ENCODE measurements at places on chromosomes 2 and 18.

DNA sequence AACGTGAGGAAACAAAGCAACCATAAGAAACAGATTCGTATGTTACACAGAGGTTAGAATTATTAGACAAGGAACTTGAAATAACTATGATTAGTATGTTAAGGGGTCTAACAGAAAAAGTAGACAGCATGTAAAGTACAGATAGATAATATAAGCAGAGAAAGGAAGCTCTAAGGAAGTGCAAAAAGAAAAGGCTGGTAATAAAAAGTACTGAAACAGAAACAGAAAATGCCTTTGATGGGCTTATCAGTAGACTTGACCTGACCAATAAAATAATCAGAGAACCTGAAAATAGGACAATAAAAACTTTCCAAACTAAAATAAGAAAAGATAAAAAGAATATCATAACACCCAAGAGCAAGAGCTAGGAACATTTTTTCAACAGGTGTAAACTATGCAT is 225.8 kb downstream of the RND3 start:
- DNase-seq, result no peak

GRCh38 chr2:146820672-146821071 is 1024.2 kb upstream of the ACVR2A start:
- no peak for DNase-seq

GRCh38 chr2:227462462-227462951 is 9.4 kb upstream of the AGFG1 start:
- peak; percentile 46 for DNase-seq

DNA sequence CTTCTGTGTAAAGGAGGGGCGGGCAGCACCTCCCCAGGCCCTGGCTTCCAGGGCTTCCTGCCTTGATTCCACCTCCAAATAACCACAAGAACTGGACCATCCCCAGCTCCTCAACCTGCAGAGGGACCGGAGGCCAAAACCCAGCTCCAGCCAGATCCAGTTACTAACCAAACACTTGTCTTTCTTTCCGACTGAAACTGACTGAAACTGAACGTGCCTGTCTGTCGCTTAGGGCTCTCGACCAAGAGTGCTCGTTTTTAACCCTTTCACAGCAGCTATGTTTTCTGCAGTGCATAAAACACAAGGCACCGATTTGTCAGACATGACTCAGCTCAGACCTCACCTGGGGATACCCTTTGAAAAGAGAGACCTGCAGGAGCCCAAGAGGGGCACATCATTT is 249.9 kb upstream of the SIX2 start:
- DNase-seq, result no peak

GRCh38 chr2:144683107-144683753 is 163.3 kb upstream of the ZEB2 start:
- DNase-seq, result no peak

GRCh38 chr2:67854103-67854743 is 208.6 kb downstream of the C1D start:
- no peak for DNase-seq

GRCh38 chr2:36246320-36246990 is 109.1 kb upstream of the CRIM1 start:
- no peak for DNase-seq

GRCh38 chr2:88810488-88810887 is 119.0 kb downstream of the RPIA start:
- no peak for DNase-seq

- DNase-seq, result no peak
These were observed 87.0 kb downstream of the SPHKAP start for GRCh38 chr2:228094377-228094921.

GRCh38 chr2:234426616-234427015 is 70.3 kb downstream of the ARL4C start:
- DNase-seq, result no peak

DNA sequence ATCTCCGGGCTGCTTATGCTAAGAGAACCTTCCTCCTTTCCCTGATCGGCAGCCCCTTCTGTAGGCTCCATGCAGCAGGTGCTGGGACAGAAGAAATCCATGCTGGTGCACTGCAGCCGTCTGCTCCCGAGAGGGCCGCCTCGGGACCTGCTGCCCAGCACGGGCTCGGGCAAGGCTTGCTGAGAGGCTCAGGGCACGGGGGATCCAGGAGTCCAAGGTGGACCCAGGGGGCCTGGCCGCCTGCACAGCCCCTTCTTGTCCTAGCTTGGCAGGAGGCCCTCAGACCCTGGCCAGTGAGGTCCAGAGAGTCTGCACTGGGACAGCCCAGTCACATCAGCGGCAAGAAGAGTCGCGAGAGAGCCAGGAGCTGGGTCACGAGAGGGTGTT is 13.3 kb upstream of the DUSP2 start:
- no peak for DNase-seq

- DNase-seq, result no peak
These were observed 238.7 kb downstream of the SH3RF3 start for GRCh38 chr2:109367683-109368082.

GRCh38 chr2:174399171-174399570 is 3.6 kb downstream of the SCRN3 start:
- DNase-seq, result no peak

- DNase-seq, result no peak
These were observed 110.8 kb downstream of the SETBP1 start for GRCh38 chr18:44791520-44791919.

DNA sequence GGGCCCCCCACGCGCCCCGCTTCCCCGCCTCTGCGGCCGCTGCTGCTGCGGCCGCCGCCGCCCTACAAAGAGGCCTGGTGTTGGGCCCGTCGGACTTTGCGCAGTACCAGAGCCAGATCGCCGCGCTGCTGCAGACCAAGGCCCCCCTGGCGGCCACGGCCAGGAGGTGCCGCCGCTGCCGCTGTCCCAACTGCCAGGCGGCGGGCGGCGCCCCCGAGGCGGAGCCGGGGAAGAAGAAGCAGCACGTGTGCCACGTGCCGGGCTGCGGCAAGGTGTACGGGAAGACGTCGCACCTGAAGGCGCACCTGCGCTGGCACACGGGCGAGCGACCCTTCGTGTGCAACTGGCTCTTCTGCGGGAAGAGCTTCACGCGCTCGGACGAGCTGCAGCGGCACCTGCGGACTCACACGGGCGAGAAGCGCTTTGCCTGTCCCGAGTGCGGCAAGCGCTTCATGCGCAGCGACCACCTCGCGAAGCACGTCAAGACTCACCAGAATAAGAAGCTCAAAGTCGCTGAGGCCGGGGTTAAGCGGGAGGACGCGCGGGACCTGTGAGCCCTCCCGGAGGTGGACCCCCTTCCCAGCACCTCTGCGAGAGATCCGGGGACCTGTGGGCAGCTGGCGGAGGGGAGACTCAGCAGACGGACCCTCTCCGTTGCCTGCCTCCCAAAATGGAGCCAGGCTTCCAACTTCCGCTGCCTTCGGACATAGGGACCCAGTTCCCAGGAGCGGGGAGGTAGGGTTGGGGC is 1.9 kb downstream of the SP5 start:
- DNase-seq, result peak; percentile 42

DNA sequence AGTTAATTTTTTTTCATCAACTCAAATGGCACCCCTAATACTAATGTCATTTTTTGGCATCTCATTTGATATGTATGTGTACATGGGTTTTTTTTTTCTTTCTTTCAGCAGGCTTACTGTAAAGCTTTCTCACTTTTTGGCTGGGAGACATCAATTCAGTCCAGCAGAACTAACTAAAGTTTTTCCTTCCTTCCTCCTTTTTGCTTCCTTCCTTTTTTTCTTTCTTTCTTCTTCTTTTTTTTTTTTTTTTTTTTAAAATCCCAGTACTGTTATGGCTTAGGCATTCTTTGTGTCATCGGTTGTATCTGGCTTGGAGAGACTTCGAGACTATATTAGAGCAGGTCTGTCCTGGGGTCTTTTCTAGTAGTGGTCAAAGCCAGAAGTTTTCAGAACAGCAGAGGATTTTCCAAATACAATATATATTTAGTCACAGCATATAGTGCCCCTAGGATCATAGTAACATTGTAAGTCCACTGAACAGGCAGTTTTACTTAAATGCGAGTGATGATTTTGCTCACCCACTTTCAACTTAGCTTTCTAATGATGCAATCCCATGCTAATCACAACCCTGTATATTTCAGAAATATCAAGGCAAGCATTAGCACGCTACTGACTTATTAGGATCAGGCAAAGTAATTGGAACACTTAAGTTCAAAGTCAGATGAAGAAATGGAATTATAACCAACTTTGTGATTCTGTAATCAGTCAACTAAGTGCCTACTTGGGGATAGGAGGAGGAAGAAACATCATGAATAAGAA is 4.0 kb downstream of the KLHL29 start:
- DNase-seq, result no peak

DNA sequence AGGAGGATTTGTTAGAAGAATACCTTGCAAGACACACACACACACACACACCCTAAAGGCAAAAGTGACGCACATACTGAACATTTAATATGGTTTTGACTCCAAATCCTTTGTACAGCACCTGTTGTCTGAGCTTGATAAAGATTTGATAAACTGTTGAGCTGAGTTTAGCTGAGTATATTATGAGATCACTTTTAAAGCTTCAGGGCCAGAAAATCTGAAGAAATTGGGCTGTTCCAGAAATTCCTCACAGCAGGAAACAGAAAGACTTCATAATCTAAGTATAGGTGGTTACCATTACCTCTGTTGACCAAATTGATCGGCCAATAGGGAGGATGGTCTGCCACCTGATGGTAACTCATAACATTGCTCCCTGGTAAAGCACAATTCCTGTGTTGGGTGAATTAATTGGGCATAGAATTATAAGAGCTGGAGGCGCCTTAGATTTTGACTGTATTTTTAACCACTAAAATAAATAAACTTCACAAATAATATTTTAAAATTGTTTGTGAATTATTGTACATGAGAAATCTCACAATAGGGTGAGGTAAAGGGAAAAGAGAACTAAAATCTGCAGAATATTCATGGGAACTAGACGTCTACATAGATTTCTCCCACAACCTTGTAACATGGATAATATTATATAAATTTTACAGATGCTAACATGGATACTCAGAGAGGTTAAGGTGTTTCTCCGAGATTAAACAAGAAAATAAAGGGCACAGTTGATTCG is 21.8 kb upstream of the RPIA start:
- peak; percentile 70 for DNase-seq

- DNase-seq, result peak; percentile 45
These were observed at the start of gene KCNK3 for GRCh38 chr2:26692279-26692896. Gene KCNK3 (plus strand): TSS chr2:26692722. CDS start chr2:26692876, 154 bp downstream.

DNA sequence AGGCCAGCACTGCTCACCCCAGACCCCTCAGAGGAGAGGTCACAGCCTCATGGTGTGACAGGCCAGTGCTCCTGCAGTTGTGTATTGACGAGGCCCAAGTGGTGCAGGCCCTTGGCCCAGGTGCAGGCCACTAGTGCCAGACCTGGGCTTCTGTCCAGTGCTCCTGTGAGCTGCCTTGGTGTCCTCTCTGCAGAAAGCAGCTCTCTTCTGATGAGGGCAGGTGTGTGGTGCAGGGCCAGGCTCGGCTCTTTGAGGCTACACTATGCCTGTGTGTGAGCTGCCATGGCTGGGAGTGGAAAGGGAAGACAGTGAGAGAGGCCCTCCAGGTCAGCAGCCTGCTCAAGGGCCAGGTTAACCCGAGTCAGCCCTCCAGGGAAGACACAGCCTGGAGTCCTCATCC is 17.1 kb downstream of the EHD3 start:
- DNase-seq, result no peak

- no peak for DNase-seq
These were observed 122.8 kb upstream of the HS6ST1 start for GRCh38 chr2:128441341-128442052.

DNA sequence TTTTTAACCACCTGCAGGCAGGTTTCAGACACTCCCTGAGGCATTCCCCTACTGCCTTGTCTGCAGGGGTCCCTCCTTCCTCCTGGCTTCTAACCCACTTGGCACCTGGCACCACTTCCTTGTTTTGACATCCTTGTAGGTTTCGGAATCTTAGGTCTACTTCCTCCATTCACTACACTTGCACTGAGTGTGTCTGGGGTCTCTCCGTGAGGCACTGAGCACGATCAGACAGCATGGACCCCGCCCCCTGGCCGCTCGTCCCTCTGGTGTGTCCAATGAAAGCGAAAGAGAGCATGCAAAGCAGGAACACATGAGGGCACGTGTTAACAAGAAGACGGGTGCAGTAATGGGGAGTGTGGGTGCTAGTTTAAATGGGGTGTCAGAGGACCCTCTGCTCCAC is 63.8 kb downstream of the HAUS1 start:
- DNase-seq, result peak; percentile 87

- DNase-seq, result no peak
These were observed 10.7 kb upstream of the CCDC88A start for GRCh38 chr2:55430211-55430975.

DNA sequence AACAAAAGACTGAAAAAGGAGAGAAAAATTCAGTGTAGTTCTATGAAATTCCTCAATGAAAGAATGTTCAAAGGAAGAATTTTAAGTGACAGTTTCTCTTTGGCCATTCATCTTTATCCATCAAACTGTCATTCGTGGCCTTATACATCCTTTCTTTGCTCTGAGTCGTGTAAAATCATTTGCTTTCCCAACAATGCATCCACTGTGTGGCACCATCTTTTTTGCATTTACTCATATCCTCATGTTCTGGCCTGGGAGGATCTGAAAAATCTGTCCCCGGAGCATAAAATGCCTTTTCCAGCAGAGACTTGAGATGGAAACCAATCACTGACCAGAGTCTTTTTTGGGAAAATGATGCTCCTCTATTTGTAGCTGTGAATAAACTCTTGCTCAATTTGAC is 240.3 kb upstream of the ETAA1 start:
- DNase-seq, result no peak

DNA sequence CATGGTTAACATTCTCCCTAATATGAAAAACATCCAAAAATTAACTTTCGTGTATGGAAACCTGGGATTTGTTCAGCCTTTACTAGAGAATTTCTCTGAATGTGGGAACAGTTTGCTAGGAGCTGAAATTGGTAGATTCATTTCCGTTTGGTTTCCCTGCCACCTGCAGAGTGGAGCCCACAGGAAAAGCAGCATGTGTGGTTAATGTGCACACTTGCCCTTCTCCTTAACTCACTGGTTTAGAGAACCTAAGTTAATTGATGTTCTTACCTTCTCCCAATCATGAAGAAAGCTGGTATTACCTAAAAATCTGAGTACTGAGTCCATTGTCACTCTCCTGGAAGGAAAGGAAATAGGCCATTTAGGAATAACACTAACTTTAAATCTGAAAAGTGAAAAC is 37.6 kb upstream of the ASXL3 start:
- DNase-seq, result no peak

DNA sequence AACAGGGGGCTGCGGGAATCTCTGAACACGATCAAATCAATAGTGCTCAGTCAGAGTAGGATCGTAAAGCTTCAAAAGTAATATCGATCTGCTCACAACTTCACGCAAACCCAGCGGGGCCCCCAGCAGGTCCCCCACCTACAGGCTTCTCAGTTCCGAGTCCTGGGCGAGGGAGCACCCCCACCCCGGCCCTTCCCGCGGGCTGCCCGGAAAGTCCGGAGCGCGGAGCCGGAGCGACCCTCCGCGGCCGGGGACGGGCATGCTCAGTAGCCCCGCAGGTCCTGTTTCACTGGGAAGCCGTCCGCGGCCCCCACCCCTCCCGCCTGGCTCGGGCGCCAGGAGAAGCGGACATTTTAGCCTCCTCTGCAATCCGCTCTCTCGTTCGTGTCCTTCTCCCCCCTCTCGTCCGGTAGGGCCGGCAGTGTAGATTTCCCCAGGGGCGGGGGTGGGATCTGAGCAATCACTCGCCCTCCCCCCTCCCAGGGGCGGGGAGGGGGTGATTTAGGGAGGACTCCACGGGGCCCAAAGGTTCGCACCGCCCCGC is 3.3 kb upstream of the SPRED2 start:
- peak; percentile 88 for DNase-seq

Measured in germinal center (tissue), 1 donor.